Activated CD8-positive, alpha-beta memory T cell treated with anti-CD3 and anti-CD28 coated beads for 48 hours (primary cell): ENCODE measurements at places on chromosomes 6 and 20.

GRCh38 chr6:161169696-161170095 is 104.2 kb downstream of the AGPAT4 start:
- no peak for DNase-seq

DNA sequence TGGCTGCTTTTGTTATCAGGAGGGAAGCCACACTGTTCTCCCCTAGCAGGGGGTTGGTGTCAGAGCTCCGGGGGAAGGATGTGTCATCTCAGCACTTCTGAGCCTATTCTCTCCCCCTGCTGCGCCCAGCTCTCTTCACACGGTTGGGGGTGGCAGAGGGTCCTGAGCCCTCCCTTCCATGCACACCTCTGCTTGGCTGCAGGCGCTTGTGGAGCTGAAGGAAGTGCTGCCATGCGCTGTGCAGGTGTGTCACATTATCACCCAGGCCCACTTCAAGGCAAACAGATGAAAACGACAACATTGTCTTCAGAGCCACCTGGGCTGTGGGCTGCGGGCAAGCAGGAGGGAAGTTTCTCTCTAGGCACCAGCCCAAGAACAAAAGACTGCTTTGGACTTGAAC is 263.4 kb downstream of the BMP7 start:
- DNase-seq, result no peak

DNA sequence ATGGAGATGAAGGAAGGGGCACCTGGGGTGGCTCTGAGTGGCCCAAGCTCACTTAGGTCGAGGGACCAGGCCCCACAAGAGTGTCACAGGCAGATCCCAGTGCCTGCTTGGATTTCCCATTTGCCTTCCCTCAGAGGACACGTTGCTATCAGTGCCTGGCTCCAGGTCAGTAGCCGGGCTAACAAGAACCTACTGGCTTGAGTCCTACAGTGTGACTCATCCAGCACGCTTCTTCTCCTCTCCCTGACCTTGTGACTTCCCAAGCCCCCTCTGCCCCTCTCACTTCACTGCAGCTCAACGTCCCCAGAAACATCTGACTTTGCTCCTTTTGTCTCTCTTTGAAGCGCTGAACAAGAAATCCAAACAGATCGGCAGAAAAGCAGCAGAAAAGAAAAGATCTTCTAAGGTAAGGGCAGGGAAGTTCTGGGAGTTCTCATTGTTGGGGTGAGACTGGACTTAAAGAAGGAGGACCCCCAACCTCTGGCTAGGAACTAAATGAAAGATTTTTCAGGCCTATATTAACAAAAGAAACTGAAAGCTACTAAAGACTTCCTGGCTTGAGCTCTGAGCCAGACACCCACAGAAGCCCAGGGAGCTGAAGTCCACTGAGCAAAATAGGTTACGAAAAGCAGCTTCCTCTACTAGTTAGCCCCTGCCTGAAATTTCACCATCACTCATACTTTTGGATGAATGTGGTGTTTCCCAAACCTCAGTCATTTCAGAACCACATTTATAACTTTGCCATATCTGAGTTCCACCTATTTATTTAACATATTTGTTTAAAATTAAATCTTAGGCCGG is 21.5 kb downstream of the ASIP start:
- no peak for DNase-seq

GRCh38 chr6:73139681-73140383 is 85.5 kb downstream of the KHDC1L start:
- no peak for DNase-seq

- DNase-seq, result no peak
Observed at GRCh38 chr6:72781624-72782023, 159.8 kb downstream of the KCNQ5 start.

DNA sequence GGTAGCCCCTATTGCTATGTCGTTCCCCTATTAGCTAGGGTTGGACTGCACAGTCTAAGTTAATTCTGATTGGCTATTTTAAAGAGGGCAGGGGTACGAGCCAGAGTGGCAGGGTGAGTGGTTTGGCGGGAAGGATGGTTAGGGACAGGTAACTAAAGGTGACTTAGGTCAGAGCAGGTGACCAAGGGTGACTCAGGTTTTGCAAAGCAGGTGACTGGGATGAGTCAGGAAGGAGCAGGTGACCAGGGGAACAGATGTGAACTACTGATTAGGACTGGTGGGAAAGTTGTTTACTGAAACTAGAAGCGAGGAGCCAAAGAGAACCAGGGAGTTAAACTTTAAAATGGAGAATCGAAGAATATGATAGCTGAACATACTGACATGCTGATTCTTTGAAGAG is 295.2 kb downstream of the GJA1 start:
- DNase-seq, result no peak

DNA sequence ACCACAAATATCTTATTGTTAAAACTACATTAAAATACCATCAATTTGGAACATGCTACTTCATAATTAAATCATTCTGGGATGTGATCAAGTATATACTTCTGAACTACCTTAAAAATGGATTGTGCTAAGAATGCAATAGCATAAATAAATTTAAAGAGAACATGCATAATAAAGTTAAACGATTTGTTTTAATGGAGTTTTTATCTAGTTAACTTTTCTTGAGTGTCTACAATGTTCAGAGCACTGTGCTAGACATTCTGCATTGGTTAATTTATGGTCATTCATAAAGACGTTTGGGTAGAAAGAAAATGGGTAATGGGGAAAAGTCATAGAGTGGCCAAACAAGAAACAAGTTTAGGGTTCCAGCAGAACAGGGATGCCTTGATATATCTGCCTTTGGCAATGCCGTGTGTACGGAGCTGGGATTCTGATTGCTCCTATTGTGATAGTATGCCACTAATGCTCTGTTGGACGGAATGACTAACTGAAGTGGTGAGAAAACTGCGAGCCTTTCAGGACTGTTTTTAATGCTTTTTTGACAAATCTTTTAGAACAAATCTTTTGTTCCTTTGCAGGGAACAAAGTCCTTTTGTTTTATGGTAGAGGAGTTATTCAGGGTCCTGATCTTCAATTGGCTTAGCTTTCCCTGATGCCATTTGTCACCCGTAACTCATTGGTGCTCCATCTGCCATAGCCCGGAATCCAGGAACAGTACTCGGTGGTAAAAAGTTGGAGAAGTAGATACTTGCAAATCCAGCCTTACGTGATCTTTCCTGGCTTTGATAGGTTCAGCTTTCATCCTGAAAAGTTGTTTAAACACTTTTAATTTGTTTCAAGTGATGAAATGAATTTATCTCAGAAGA is 162.6 kb downstream of the BCKDHB start:
- DNase-seq, result no peak
